ENCODE measurements at places on chromosomes 2 and 18.

DNA sequence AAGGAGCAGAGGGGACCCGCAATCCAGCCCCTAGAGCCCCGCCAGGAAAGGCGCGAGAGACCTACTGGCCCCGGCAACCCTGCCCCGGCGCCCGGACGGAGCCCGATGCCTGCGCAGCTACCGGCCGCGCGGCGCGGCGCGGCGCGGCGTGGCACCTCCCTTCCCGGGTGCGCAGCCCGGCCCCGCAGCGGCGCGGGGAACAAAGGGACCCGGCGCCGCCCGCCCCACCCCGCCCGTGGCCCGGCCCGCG lies 307 bp downstream of the CDH2 start:
- DNase-seq = no peak

DNA sequence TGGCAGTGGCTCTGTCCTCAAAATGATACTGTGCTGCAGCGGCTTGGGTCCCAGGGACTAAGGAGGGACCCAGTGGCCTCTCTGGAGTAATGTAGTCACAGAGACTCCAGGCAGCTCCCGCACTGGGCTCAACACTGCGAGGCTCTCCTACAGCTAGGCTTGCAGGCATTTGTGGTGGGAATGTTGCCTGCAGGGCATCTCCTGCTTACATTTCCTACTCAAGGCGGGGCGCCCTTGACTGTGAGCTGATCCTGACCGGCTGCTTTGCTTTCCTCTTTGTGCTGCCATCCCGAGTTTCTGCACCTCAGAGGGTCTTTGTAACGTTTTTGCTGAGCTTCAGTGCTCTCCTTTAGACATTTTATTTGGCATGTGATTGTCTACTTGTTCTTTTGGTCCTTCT lies 177.4 kb upstream of the FN1 start:
- DNase-seq = no peak

- DNase-seq = no peak
Observed at GRCh38 chr18:32974421-32975162, 201.8 kb upstream of the KLHL14 start.

GRCh38 chr2:232928551-232929302 lies 58.7 kb downstream of the SNORC start:
- no peak for DNase-seq

DNA sequence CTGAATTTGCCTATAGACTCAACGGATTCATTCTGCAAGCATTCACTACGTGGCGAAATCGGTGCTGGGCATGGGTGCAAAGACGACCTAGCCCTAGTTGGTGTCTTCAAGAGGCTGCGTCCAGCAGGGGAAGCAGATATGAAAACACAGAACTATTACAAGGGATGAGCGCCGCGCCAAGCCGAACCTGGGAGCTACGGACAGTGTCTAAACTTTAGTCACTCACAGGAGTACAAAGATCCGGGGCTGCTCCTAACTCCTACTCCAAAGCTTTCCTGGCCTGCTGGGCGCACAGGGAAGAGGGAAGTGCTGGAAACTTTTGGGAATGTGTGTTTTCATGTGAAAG lies 732 bp upstream of the ANXA4 start:
- DNase-seq = peak; percentile 64

All from hematopoietic multipotent progenitor cell treated with erythropoietin and hydrocortisone succinate and interleukin-3 and kit ligand, for 8 days (in vitro differentiated cells).